DND-41 (cell line): ENCODE measurements at places on chromosomes 2 and 18.

- no peak for DNase-seq
These were observed 11.9 kb downstream of the GNLY start for GRCh38 chr2:85706063-85706462.

DNA sequence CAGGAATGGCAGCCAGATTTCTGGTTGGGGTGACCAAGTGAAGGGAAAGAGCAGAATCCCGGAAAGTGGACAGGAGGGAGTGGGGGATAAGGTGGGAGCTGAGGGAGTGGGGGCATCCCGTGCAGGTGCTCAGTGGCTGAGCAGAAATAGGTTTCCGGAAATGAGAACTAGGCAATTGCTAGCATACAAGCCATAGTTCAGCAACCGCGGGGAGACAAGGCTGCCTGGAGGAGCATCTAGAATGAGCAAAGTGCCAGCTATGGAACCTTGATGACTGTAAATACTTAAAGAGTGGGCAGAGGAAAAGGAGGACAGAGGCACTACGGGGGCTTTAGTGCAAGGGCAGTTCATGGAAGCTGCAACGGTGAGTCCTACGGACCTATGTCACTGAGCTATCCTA lies 220.2 kb downstream of the BCL11A start:
- DNase-seq = no peak

DNA sequence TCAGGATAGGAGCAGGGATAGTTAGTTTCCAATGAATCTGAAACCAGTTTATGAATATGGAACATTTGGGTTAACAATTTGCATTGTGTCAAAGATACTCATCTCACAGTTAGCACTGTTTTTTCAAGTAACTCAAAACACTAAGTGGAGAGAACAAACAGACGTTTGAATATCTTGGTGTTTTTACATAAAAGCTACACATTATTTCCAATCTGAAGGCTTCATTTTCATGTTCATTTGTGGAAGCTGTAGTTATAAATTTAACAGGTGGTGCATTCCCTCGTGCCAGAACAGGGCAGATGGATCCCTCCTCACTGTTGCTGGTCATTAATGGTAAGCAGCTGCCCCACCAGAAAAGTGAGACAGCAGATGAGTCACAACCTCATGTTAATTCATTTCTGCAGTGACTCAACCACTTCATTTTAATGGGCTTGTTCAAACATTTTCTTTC lies 286.9 kb downstream of the TMX3 start:
- no peak for DNase-seq

GRCh38 chr2:240820607-240821428 lies 799 bp upstream of the KIF1A start:
- no peak for DNase-seq

GRCh38 chr2:88471083-88471942 lies 18.8 kb upstream of the FOXI3 start:
- DNase-seq = no peak

- no peak for DNase-seq
These were observed 619.0 kb downstream of the SLC4A3 start for GRCh38 chr2:220246386-220246785.

- DNase-seq = no peak
These were observed 167.1 kb downstream of the SLC8A1 start for GRCh38 chr2:40284797-40285196.

DNA sequence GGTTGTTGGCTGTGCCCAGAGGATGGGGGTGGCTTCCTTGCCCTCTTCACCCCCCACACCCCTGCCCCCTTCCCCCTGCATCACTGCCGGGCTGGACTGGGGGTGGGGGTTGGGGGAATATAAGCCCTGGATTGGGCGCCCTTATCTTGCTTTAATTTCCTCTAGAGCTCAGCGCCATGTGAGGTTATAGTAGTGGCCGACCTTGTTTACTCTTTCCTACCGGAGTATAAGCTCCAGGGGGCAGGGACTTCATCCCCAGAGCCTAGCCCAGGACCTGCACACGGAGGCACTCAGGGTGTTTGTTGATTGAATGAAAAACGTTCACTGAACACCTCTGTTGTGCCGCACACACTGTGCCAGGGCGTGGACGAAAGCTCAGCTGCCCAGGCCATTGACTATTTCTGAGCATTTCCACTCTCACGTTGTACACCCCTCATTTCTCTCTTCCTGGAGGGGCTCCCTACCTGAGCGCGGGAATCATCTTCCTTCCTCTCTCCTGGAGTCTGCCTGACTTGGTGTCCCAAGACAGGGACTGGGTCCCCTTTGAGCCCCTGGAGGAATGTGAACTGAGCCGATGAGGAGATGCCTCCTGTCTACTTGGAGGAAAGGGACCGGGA lies 9.3 kb upstream of the SPATA3 start:
- DNase-seq = no peak

- DNase-seq = no peak
These were observed 3.1 kb upstream of the MSGN1 start for GRCh38 chr2:17813010-17813741.

- DNase-seq = no peak
These were observed 1041.2 kb downstream of the DPP10 start for GRCh38 chr2:115483666-115484065.

DNA sequence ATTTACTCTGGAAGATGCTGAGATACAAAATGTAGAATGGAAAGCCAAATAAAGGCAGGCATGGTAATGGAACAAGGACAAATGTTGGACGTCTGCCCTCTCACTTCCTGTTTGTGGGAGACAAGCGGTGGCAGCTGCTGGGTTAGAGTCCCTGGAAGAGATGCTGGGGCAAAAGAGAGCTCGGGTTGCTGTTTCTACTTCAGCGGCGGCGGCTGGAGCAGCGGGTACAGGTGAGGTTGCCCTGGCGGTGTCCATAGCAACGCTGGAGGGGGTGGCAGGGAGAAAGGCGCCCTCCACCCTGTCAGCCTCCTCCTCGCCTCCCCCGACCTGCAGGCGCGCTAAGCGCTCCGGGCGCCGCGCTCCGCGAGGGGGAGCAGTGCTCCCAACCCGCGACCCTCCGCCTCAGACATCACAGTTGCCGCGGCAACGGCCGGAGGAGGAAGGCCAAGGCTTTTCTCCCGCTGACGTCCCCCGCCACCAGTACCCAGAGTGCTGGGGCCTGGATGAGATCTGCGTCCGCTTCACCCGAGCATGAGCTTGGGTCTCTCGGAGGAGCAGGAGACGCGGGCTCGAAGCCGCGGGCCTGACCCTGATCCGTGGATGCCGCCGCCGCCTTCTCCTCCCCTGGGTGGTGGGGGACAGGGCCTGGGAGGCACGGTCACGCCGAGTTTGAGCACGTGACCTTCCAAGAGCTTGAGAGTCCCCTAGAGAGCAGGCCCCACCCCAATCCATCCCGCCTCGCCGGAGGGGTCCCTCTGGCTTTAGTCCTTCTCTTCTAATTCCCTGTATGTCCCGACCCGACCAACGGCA lies 65.6 kb downstream of the NOL4 start:
- DNase-seq = no peak

DNA sequence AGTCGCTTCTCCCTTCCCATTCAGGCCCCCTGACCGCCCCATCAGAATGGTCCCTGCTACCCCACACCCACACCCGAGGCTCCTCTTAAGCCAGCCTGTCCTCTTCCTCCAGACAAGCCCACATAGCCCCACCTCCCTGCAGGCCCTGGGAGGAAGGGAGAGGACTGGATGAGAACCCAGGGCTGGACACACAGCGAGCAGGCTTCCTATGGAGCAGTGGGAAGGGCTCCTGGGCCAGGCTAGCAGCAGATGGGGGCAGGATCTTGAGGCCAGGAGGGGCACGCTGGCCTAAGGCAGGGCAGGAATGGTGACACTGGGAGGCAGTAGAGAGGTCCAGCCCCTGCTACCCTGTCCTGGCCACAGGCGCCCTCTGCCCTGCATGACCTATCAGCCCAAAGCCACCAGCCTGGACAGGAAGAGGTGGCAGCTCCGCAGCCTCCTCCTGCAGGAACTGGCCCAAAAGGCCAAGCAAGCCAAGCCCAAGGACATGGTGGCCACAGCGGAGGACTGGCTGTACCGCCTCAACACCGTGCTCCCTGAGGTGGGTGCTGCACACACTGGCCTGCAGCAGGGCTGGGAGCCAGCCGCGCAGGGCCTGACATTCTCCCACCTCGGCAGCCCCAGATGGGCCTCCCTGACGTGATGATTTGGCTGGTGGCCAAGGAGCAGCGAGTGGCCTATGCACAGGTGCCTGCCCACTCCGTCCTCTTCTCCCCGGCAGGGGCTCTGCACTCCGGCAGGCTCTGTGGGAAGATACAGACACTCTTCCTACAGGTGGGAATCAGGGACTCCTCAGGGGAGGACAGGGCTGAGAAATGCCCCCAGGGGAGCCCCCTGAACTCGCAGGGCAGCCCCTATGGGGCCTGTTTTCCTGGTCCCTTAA lies 43.3 kb downstream of the FER1L5 start:
- no peak for DNase-seq

DNA sequence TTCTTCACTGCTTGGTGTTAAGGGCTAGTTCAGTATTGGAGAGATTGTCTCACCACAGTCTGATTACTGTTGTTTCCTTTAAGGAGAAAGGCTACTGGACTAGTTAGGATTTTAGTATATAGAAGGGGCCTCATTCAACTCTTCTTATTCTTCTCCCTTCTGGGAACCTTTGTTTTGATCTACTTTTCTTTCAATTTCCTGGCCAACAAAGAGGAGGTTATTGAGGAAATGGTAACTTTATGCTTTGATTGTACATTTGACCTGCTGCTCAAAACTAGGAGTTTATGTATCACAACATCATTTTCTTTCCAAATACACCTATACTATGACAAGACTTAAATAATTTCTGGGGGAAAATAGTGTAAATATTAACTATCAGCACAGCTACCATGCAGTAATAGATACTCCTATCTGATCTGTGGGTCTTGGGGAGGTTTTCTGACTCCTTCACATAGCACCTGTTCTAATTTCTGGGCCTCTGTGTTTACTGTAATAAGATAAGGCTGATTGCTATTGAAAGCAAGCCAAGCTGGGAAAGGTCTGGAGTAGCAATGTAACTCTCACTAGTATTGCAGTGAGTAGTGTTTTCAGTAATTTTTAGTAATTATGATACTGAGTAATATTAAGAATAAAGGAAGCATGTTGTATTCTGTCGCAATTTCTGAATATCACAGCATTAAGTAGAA lies 395.3 kb downstream of the NUP35 start:
- no peak for DNase-seq

GRCh38 chr2:103003750-103004260 lies 242.0 kb downstream of the TMEM182 start:
- no peak for DNase-seq

DNA sequence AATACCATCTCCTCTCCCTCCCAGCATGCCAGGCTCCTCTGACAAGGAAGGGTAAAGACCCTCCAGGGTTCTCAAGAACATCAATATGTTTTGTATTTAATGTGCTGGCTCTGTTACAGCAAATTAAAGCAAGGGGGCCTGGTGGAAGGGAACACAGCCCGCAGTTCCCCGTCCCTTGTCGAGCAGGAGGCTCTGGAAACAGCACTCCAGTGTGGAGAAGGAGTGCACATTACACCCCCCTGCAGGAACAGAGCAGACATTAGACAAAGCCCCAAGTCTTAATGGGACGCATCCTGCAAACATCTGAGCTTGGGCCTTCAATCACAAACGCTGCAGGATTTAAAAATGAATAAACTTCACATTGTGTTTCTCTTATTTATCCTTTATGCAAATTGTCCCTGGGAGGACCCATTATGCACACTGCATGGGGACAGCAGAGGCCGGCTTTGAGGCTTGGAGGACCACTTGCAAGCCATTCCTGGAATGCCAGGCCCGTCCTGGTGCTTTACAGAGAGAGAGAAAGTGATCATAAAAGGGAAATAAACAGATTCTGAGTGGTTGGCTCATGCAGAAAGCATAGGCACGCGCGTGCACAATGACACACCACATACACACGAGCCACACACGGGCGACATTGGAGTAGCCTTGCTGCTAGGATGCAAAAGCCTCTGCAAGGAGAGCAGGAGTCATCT lies 328.7 kb downstream of the SMAD2 start:
- DNase-seq = no peak

DNA sequence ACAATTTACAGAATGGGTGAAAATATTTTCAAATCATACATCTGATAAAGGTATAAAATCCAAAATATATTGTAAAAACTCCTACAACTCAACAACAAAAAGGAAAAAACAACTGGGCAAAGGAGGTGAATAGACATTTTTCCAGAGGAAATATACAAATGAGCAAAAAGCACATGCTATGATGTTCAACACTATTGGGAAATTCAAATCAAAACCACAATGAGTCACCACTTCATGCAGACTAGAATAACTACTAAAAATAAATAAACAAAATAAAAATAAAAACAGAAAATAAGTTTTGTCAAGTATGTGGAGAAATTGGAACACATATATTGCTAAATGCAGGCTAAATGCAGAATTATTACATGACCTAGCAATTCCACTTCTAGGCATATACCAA lies 120.9 kb downstream of the FSIP2 start:
- DNase-seq = no peak

DNA sequence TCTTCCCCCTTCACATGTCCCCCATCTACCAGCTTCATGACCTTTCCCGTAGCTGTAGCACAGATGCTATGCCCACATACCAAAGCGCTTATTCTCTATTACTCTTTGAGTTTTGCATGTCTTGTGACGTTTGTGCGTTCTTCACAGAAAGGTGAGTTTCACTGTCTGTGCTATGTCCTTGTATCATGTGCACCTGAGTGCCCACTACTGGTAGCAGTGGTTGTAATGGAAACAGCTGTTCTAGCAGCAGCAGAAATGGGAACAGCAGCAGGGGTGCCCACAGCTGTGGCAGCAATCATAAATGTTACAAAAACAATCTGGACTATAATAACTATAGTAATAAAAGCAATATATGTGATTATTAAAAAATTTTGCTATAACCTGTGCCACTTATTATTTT lies 127.1 kb downstream of the STK39 start:
- no peak for DNase-seq

- no peak for DNase-seq
These were observed 32.6 kb upstream of the KCMF1 start for GRCh38 chr2:84938194-84938879.

DNA sequence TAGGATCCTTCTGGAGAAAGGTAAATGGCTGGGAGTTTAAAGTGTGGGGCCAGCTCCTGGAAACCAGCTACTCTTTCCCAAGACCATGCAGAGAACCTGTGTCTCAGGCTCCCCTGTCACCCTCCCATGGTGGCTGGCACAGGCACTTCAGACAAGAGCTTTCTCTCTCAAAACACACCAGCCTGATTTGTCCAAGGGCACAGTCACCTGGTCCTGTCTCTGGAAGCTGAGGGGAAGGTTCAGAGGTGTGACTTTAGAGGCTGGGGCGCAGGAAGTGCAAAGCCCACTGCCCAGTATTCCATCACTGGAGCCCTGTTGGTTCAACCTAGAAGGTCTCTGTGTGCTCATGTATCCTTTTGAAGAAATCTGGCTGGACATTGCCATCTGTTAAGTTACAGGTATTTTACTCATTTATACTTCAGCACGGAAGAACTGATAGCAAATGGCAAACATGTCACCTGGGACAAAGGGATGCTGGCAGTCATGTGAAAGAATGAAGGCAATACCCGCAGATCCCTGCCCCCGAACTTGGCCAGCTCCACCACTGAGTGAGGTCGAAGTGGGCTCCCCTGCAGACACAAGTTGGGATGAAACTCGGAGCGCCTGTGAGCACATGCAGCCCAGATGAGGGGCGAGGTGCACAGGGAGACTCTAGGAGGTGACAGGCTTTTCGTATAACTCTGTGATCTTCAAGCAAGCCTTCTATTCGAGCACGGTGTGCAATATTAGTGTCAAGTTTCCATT lies 96.9 kb upstream of the MGAT4A start:
- no peak for DNase-seq

- peak; percentile 10 for DNase-seq
These were observed 32.0 kb downstream of the XDH start for GRCh38 chr2:31382452-31383120.
